ENCODE measurements at places on chromosomes 13 and 19. TPM values are rescaled to one million over a fixed set of nuclear protein-coding genes. Genes with fewer than 3 reads are reported as not detected.

GRCh38 chr13:60210510-60211330, 47.0 kb upstream of the DIAPH3 start:
- no peak for DNase-seq

Gene NXNL1
- not detected for total RNA-seq

Gene CACNA1A
- 0.48 TPM for total RNA-seq

DNA sequence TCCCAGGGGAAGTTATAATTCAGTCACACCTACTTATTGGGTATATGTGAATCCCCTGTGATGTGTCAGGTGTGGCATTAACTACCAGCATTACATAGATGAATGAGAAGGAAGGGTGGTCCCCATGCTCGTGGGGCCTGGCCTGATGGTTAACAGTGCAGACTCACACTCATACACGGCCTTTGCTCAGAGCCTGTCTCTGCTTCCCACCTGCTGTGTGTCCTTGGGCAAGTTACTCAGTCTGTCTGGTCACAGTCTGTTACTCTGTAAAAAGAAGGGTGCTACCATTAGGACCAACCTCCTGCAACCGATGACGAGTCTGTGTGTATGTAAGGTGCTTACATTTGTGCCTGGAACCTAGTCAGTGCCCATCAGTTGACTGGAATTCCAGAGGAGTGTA, 23.8 kb downstream of the SAFB start:
- DNase-seq = no peak

- no peak for DNase-seq
Observed at GRCh38 chr13:67977066-67977465, 746.9 kb upstream of the PCDH9 start.

DNA sequence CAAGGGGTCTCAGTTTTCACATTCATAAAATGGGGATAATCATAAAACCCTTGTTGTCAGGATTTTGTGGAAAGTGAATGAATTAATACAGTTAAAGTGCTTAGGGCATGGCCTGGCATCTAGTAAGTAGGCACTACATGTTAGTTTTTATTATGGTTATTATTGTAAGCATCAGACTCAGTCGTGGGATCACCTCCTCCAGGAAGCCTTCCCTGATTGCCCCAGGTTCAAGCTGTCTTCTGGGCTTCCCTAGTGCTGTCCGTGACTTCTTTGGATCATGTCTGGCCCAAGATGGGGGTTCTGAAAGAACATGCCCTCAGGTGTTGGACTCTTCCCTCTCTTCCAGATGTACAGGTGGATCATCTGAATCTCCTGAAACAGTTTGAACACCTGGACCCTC, 10.7 kb downstream of the NUCB1 start:
- no peak for DNase-seq

Gene MYPOP
- total RNA-seq = 7.2 TPM

DNA sequence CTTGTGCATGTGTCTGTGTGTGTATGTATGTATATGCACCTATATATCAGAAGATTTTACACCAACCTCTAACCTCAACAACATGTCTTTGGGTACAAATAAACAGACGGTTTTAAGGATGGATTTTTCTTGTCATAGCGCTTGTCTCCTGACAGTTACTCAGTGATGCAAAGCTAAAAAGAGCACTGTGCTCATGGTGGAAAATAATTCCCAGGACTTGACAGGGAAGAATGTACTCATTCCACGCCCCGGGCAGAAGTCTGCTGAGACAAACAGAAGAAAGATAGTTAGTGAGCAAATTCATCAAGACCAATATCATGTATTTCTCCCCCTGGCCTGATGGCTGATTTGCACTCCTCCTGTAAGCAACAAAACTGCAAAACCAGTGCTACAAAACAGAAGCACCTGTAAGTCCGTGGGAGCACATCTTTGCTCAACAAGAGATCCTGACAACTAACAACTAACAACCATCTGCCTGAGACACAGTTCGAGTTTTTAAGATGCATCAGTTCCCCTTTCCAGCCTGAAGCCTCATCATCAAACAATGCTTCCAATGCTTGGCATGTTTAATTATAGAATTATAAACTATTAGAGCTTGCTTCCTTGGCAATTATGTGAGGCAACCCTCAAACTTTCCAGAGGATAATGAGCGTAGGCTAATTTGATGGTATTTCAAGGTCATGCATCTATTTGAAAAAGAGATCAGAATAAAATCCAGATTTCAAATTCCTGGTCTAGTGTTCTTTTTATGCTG, 812.7 kb upstream of the MIR17HG start:
- DNase-seq = no peak

DNA sequence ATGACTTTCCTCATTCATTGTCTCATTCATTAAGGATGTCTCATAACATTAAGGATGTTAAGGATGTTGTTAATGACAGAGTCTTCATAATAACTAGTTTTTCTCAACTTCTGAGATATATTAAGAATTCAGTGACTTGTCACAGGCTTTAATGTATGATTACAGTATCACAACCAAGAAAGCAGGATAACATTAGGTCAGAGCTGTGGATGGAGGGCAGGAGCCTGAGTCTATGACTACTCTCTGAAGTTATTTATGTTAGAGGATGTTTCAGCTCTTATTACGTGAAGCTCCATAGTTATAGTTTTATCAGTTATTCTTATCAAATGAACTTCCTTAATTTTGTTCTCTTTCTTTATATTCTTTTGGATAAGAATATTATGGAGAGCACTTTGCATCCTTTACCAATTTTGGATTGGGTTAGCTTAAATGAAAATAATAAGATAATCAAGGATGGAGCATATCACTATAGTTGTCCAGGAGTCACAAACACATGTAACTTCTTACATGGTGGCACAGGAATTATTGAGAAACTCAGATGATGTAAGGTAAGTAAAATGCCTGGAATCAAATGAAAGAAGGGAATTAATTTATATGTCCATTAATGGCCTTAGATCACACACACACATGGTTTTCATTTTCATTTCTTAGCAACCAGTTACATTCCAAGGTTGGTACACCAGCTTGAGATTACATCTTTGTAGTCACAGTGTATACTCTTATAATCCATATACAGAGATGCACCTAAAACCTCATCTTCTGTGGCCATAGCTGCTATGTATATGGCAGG, 57.0 kb downstream of the SLC10A2 start:
- DNase-seq = no peak

Gene ERICH6B
- total RNA-seq = not detected

- DNase-seq = no peak
Observed at GRCh38 chr19:54186934-54187381, 2.4 kb downstream of the MBOAT7 start.

DNA sequence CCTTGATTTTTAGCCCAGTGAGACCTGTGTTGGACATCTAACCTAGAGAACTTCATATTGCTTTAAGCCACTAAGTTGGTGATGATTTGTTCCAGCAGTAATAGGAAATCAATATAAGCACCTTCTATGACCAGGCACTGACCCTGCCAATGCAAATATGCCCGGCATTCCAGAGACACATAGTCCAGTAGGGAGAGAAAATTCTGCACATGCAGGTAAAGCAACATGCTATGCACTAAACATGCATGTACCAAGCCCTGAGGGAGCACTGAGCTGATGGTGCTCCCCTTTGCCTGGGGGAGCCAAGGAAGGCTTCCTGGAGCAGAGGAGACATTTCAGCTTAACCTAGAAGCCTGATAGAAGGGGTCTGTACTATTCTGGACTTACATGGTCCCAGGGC, 40.4 kb upstream of the C13orf42 start:
- no peak for DNase-seq

Gene TMEM86B
- total RNA-seq = not detected

Gene TMEM190
- not detected for total RNA-seq

- no peak for DNase-seq
Observed at GRCh38 chr19:58001895-58002369, 688 bp downstream of the ZNF606 start.

GRCh38 chr19:31269425-31270127, 79.7 kb downstream of the TSHZ3 start:
- DNase-seq = no peak

DNA sequence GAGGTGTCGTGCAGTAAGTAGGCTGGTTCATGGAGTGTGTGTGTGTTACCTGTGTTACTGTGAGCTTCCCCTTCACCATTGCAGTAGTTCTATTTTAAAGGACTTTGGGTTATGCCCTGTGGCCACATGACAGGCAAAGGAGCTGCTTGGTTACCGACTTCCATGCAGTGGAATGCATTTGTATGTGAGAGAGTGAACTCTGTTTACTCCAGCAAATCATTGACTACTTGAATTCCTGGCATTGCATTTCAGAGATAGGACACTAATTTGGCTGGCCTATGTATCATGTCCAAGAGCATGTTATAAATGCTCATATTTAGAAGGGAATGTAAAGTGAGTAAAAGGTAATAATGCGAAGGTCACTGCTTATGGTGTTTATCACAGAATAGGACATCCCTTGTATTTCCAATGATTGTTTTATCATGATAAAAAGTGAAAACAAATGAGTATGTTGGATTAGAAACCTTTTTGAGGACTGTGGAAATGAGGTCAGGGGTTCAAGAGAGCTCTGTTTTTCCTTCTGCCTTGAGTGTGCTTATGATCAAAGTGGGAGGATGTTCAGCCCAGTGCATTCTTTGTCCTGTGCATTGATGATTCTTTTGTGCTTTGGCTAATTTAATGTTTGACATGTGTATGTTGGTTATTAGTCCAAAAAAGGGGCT, 156.5 kb downstream of the LMO7 start:
- no peak for DNase-seq

DNA sequence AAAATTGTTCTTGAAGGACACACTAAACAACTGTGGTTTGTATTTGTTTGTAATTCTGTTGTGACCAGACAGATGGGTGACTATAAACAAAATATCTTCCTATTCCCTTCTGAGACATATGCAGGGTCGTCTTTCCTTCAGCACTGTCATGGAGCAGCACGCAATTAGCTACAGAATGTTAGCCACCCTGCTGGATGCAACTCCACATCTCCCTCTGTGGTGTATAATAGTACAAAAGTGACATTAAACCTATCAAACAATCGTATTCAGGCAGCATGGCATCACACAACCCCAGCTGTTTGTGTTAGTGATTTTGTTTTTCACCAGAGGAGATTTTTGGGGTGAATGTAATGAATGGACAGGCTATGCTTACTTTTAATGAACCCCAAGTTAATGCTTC, 146.2 kb downstream of the GPC6 start:
- DNase-seq = no peak

DNA sequence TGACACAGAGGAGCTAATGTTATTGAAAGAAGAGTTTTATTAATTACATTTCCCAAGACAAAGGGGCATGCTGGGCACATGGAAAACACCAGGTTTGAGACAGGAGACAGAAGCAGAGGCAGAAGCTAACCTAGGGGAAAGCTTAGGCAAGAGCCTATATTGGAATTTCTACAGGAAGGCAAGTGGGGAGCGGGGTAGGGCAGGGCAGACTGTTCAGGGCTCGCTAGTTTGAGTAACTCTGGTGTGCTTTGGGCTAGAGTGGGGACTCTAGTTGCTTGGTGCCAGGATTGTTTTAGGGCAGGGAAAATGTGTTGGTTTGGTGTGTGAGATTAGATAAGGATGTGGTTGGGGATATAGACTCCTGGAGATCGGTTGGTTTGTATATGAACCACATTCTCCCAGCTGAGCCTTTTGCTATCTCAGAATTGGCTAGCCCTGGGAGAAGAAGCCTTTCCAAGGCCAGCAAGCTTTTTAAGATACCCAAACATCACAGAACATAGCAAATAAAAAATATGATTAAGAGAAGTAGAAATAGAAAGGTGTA, 8.4 kb upstream of the UFM1 start:
- DNase-seq = no peak

DNA sequence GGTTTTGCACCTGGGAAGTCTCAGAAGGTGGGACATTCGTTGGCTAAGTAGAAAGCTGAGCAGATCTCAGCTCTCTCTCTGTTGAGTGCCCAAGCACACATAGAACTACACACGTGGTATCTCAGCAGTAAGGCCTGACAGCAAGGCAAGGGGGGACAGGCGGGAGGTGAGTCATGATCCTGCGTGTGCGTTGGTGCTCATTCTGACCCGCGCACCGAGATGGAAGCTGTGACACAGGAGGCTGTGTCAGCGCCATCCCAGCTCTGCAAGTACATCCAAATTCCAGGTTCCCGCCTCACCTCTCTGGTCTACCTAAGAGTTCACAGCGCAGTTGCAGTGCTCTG, 135.7 kb downstream of the USP12 start:
- no peak for DNase-seq

- no peak for DNase-seq
Observed at GRCh38 chr13:112186091-112186490, 119.1 kb downstream of the SOX1 start.

DNA sequence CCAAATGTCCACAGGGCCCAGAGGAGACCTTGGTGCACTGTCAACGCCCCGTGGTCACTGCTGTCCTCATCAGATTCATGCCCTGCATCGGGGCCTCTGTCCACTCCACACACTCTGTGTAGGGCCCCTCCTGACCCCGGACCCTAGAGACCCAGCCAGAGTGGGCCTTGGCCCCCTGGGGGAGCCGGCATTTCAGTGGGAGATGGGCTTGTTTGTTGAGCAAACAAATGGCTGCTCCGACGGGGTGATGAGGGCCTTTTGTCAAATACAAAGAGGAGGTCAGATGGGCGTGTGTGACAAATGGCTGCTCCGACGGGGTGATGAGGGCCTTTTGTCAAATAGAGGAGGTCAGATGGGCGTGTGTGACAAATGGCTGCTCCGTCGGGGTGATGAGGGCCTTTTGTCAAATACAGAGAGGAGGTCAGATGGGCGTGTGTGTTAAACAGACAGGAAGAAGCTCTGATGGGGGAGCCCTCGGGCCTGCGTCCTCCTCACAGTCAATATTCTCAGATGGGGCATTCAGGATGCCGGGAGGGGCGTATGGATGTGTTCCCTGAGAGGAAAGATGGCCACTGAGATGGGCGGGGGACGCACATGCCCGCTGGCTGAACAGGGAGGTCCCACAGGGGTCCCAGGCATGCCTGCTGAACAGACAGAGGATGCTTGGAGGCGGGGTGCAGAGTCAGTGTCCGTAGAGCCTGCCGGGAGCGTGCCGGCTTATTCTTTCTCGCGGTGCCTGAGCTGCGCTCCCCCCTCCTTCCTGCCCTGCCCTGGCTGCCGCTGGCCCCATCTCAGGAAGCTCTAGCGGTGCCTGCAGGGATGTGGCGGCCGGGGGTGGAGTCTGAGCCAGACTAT, 36.3 kb downstream of the SMIM24 start:
- no peak for DNase-seq

- no peak for DNase-seq
Observed at GRCh38 chr13:20230913-20231838, 943 bp downstream of the GJB6 start.

Gene YIF1B
- total RNA-seq = 20.1 TPM

Gene ADAT3
- total RNA-seq = 1.7 TPM

GRCh38 chr13:92362717-92363116, 863.9 kb upstream of the GPC6 start:
- no peak for DNase-seq

Data from right atrium auricular region (tissue), 2 donors.